ENCODE measurements at places on chromosomes 4 and X.

- DNase-seq: no peak
These were observed 236.7 kb downstream of the ASMT start for GRCh38 chrX:1851527-1851926.

DNA sequence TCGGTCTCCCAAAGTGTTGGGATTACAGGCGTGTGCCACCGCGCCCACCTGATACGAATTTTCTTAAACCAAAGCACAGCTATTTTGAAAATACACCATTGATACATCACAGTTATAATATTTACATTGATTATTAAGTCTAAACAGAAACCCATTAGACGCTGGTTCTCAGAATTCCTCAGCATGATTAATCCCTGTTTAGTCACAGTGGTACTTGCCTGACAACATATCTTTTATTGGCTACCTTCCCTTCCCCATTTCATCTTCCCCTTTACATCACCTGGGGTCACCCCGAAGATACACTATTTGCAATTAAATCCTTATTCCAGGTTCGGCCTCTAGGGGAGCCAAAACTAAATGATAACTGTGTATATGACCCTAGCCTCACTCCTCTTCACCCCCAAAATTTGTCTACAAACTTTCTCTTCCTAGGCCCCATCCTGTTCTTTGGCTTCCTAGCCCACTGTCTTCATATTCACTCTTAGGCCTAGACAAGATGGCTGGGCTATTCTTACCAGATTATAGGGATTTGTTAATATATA lies 36.8 kb upstream of the IL1RAPL1 start:
- DNase-seq: no peak

DNA sequence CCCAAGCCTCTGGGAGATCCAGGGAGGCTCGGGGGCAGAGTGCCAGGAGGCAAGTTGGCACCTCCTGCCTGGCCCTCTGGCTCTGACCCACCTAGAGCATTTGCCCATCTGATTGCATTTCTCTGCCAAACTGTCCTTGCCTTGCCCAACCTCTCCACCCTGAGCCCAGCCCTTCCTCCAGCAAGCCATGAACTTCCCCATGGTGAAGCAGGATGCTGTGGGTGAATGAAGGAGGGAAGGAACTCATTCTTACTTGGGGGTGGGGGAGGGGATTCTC lies 9.3 kb upstream of the CNGA2 start:
- no peak for DNase-seq

DNA sequence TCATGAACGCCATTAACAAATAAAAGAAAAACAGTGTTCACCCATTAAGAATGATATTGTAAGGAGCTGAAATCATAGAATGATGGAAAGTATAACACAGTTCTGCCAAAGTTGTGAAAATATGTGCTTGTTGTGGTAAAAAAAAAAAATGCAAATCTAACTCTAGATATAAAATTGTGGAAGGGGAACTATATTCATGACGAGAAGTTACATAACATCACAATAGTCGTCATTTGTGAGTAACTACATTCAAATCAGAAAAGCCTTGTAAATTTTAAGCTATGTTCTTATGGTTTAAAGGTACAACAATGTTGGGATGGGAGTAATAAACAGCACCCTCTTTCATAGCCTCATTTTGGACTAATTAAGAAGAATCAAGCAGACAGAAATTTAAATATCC lies 57.6 kb upstream of the PRDM8 start:
- DNase-seq: no peak

- DNase-seq: no peak
These were observed 59.8 kb downstream of the AGTR2 start for GRCh38 chrX:116230130-116230898.

- no peak for DNase-seq
These were observed 34.5 kb upstream of the TRIM2 start for GRCh38 chr4:153169776-153170175.

- DNase-seq: no peak
These were observed 2.4 kb downstream of the TFDP3 start for GRCh38 chrX:133215747-133216146.

GRCh38 chrX:14873676-14874049 lies 442 bp downstream of the MOSPD2 start:
- no peak for DNase-seq

- no peak for DNase-seq
These were observed 3.8 kb downstream of the SLITRK2 start for GRCh38 chrX:145821291-145821897.

- DNase-seq: peak; percentile 68
These were observed 28.7 kb downstream of the INPP4B start for GRCh38 chr4:142817442-142817841.

DNA sequence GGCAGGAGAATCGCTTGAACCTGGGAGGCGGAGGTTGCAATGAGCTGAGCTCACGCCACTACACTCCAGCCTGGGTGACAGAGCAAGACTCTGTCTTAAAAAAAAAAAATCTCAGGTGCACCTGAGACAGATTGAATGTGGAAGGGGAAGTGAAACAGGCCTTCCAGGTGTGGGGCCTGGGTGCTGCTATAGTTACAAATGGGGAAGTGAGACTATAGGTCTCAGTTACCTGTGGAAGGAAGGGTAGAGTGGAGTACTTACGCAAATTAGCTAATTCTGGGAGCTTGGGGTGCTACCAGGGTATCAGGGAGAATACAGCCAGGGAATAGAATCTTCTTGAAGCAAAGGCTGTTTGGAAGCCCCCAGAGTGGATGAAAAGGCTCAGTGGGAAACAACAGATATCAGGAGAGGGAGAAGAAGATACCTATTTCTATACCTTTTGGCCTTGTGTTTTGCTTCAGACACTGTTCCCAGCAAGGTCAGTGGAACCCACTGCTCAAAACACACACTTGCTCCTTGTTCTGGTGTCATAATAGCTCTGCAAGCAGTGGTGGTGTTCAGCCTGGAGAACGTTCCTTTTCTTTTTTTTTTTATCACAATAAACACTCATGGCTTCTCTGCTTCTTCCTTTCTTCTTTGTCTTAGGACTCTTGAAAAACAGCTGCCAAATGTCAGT lies 7.0 kb downstream of the CD38 start:
- no peak for DNase-seq

GRCh38 chr4:33262824-33263223 lies 2542.7 kb downstream of the PCDH7 start:
- no peak for DNase-seq

DNA sequence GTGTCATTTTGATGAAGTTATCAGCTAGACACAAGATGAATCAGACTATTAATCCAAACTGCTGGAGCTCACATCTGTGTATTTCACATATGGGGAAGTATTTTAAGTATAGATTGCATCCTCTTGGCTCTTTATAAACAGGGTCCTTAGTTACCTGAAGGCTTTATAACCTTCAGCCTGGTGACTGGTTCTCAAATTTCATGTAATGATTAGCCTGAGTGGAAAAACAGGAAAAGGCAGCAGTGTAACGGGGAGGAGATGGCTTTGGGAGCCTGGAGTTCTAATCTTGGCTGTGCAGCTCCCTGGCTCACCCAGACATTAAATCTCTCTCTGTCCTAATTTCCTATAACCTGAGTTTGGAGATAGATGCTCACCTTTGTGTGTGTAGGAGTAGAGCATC lies 103.8 kb upstream of the HPF1 start:
- no peak for DNase-seq

- DNase-seq: no peak
These were observed 95.8 kb upstream of the ELOVL6 start for GRCh38 chr4:110294165-110294564.

- no peak for DNase-seq
These were observed 107.9 kb downstream of the ABLIM2 start for GRCh38 chr4:8050555-8051206.

- no peak for DNase-seq
These were observed 29.2 kb downstream of the SULT1E1 start for GRCh38 chr4:69830560-69831269.

DNA sequence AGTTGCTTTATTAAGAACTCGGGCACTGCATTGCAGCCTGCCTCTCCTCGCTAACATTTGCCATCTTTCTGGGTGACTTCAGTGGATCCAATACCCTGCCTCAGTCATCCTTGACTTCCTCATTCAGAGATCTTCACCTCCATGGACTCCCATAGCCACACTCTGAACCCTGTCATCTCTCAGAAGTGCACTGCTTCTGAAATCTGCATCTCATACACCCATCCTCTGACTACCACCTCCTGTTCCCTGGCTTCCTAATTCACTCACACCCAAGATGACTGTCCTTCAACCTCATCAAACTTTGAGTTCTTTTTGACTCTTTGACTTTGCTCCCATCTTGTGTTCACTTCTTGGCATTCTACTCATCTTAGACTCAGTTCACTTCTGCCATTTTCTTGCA lies 25.3 kb upstream of the CYBB start:
- DNase-seq: peak; percentile 7

DNA sequence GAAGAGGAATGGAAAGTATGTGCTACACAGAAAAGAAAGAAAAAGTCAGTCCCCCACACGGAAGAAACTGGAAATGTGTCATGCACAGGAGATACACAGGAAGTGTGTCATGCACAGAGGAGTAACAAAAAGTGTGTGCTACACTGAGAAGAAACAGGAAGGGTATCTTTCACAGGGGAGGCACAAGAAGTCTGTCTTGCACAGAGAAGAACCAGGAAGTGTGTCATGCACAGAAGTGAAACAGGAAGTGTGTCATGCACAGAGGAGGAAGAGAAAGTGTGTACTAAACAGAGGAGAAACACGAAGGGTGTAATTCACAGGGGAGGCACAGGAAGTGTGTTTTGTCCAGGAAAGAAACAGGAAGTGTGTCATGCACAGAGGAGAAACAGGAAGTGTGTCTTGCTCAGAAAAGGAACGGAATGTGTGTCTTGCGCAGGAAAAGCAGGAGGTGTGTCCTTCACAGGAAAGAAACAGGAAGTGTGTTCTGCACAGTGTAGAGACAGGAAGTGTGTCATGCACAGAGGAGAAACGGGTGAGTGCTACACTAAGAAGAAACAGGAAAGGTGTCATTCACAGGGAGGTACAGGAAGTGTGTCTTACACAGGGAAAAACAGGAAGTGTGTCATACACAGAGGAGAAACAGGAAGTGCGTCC lies 527.2 kb upstream of the PRKX start:
- no peak for DNase-seq

- DNase-seq: no peak
These were observed 25.5 kb downstream of the CDKN2AIP start for GRCh38 chr4:183469936-183470335.

GRCh38 chr4:86261636-86262035 lies 98.2 kb downstream of the MAPK10 start:
- DNase-seq: no peak

DNA sequence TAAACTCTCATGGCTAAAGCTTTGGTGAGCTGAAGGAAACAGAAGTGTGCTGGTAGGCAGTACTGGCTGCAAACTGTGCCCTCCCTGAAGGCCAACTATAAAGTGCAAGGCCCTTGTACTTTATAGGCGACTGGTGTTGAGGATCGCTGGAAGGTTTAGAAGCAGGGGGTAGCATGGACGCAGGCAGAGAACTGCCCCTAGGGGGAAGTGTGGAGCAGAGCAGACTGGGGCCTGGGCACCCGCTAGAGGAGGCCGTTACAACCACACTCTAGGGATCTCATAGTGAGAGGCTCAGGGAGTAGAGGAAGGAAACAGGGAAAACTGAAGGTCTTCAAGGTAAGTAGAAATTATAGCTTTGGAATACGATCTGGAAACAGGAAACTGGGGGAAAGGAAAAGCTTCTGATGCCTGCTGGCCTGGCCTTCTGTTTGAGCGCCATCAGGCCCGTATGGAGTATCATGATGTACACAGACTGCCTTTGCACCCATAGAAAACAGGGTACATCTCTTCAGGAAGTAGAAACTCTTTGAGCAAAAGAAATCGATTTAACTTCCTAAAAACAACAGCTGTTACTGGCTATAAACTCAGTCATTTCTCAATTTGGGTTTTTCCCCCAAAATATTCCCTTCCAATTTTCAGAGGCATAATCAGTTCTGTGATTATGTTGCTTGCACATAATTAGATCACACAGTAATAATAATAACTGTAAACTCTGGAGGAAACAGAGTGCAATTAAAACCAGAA lies 23.9 kb upstream of the TMSB4X start:
- DNase-seq: peak; percentile 68

- no peak for DNase-seq
These were observed 142.0 kb upstream of the TEX13D start for GRCh38 chrX:124190440-124190839.

- DNase-seq: no peak
These were observed 569.1 kb upstream of the GRID2 start for GRCh38 chr4:91734682-91735081.

DNA sequence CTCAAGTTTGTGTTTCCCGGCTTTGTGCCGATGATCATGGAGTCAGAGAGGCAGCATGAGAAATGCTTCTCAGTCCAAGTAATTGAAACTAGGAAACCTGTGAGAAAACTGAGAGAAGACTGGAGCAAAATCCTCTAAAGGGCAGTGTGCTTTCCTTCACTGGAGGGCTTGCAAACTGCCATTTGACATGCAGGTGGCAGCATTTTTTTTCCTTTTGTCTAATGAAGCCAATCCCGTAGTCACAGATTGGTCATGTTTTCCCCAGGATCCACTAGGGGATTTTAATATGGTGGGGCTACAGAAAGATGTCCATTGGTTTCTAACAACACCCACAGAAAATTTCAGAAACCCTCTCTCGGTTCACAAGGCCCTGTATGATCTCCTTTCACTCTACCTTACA lies 117.4 kb upstream of the NUDT10 start:
- DNase-seq: no peak

DNA sequence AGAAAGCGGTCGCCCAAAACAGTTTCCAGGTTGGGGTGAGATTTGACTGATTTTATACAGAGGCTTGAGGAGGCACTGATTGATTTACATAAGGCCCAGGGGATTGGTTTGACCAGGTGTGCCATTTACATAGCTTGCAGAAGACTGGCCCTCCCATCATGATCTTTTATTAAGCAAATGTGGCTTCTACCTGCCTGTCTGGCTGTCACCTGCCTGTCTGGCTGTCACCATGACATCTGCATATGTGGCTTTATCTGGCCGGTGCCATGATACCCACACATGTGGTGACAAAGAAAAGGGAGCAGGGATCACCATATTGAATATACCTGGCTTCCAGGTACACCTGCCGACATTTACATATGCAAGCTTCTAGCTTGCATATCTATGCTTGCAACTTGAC lies 17.0 kb upstream of the CDS1 start:
- DNase-seq: no peak

- no peak for DNase-seq
These were observed 561.3 kb upstream of the GRIA3 start for GRCh38 chrX:122622795-122623194.
